ENCODE measurements at places on chromosomes 2 and 18.

DNA sequence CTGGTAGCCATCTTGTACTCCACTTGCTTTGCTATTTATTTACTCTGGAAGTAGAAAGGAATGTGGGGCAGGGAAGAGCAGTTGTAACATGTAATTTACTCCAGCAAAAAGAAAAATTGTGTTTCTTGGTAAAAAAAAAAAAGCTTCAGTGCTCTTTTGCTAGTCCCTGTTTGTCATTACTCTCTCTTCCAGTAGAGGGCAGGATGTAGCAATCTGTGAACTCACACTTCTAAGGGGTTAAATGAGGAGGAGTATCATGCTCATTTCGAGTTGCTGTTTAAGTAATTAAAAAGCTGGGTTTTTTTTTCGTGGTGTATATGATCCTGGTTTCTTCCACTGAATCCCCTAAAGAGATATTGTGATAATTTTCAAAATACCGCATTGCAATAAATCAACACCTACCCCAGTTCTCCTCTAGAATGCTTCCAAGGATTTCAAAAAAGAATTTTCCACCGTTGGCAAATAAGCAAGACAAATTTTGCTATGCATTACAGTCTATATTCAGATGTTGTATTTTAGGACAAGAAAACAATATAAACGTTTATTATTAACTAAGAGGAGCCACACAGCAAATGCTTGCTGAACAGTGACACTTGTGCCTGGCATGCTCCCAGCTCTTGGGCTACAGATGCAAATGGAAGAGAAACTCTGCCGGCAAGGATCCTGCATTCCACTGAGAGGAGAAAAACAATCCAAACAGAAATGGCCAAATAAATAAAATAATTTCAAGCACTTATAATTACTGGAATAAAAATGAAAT lies 261.6 kb downstream of the ASXL3 start:
- peak; percentile 98 for DNase-seq

GRCh38 chr2:7061450-7061789 lies 144.2 kb downstream of the RNF144A start:
- DNase-seq, result no peak

GRCh38 chr2:6065703-6066102 lies 373.5 kb downstream of the SOX11 start:
- no peak for DNase-seq

DNA sequence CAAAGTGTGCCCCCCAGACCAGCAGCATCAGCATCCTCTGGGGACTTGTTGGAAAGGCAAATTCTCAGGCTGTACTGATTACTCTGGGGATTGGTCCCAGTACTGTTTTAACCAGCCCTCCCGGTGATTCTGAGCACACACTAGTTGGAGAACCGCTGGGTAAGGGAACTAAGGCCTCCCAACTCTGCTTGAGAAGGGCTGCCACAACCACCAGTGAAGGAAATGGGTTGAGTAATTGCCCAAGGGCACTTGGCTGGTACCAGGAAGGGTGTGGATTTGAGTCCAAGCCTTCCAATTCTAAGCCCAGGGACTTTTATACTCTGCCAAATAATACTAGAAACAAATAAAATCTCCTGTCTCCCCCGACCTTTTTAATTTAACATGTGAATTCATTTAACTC lies 219.9 kb downstream of the SETBP1 start:
- DNase-seq, result no peak

- no peak for DNase-seq
Observed at GRCh38 chr2:70468878-70469277, 84.7 kb downstream of the TGFA start.

- DNase-seq, result no peak
Observed at GRCh38 chr18:9081940-9082339, 20.6 kb upstream of the NDUFV2 start.

DNA sequence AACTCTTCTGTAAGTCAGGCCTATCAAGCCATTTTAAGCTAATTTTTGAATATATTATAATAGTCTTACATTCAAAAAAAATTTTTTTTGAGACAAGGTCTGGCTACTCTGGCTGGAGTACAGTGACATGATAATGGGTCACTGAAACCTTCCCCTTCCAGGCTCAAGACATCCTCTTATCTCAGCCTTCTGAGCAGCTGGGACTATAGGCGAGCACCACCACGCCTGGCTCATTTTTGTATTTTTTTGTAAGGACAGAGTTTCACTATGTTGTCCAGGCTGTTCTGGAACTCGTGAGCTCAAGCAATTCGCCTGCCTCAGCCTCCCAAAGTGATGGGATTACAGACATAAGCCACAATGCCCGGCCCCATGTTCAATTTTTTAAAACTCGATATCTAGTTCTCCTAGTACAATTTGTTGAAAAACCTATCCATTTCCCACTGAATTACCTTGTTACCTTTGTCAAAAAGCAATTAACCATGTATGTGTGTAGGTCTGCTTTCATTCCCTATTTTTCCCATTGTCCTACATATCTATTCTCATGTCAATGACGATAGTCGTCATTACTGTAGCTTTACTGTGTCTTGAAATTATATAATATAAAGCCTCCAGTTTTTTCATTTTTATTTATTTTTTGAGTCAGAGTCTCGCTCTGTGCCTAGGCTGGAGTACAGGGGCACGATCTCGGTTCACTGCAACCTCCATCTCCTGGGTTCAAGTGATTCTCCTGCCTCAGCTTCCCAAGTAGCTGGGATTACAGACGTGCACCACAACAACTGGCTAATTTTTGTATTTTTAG lies 44.8 kb downstream of the YES1 start:
- no peak for DNase-seq

DNA sequence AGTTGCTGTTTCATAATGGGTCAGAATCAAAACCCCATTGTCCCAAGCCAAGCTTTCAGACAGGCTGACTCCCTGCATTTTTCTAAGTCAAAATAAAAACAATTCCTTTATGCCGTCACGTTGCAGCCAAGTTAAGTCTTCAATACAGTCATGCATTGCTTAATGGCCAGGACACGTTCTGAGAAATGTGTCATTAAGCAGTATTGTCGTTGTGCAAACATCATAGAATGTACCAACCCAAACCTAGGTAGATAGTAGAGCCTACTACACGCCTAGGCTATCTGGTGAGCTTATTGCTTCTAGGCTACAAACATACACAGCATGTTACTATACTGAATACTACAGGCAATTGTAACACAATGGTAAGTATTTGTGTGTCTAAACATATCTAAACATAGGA lies 160.4 kb upstream of the FOSL2 start:
- DNase-seq, result no peak

GRCh38 chr2:128722489-128722888 lies 403.8 kb upstream of the HS6ST1 start:
- DNase-seq, result no peak

GRCh38 chr2:29117636-29118303 lies 2.6 kb downstream of the CLIP4 start:
- peak; percentile 16 for DNase-seq

- DNase-seq, result no peak
Observed at GRCh38 chr2:72995430-72996116, 75.9 kb downstream of the SFXN5 start.

DNA sequence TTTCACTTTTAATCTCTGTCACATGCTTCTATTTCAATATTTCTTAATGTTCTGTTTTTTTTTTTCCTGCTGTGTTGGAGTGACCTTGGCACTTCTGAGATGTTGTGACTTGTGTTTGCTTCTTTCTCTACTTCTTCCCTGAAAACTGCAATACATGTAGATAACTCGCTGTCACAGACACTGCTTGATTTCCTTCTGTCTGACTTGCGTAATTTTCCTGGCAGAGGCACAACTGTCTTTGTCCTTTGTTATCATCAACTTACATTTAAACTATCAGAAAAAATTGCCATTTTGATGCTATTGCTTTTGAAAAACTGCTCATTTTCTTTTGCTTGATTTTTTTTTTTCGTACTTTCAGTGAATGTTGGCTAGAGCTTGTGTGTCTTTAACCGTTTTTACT lies 69.0 kb downstream of the BABAM2 start:
- DNase-seq, result no peak

DNA sequence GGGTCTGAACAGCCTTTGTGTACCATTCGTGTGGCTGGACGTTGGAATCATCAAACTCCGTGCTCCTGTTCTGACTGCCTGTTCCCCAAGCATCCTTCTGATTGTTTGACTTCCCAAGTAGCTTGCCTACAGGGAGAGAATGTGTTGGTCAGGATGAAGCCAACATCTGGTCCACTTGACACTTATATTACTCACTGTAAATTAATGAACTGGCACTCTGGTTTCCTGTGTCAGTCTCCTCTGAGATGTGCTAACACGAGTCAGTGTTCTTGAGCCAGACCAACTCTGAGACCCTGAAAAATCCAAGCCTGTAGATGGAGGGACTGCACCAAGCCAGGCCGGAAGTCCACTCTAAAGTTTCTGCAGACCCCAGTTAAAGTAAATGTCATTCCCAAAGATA lies 440.9 kb downstream of the ZNF516 start:
- peak; percentile 21 for DNase-seq

GRCh38 chr2:187405921-187406320 lies 42.1 kb downstream of the CALCRL start:
- DNase-seq, result no peak

GRCh38 chr18:57475408-57475807 lies 40.2 kb downstream of the ONECUT2 start:
- no peak for DNase-seq

- DNase-seq, result no peak
Observed at GRCh38 chr2:63012541-63012940, 38.1 kb upstream of the OTX1 start.

DNA sequence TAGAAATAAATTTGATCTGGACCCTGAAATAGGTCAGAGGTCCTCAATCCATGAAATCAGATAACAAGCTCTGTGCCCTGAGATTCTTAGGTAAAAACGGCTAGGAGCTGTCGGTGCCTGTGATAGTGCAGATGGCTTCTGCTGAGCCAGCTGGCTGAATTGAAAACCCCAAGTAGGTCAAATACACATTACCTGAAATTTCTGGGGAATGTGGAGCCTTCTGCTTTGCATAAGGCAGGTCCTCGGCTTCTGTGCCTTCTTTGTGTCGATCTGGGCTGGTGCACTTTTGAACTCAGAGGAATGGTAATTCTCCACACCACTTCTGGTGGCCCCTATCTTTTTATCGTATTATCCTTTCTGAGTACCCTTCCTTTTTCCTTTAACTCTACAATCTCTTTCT lies 66.6 kb downstream of the CNTNAP5 start:
- DNase-seq, result no peak

GRCh38 chr18:78647018-78647417 lies 332.6 kb upstream of the SALL3 start:
- no peak for DNase-seq

DNA sequence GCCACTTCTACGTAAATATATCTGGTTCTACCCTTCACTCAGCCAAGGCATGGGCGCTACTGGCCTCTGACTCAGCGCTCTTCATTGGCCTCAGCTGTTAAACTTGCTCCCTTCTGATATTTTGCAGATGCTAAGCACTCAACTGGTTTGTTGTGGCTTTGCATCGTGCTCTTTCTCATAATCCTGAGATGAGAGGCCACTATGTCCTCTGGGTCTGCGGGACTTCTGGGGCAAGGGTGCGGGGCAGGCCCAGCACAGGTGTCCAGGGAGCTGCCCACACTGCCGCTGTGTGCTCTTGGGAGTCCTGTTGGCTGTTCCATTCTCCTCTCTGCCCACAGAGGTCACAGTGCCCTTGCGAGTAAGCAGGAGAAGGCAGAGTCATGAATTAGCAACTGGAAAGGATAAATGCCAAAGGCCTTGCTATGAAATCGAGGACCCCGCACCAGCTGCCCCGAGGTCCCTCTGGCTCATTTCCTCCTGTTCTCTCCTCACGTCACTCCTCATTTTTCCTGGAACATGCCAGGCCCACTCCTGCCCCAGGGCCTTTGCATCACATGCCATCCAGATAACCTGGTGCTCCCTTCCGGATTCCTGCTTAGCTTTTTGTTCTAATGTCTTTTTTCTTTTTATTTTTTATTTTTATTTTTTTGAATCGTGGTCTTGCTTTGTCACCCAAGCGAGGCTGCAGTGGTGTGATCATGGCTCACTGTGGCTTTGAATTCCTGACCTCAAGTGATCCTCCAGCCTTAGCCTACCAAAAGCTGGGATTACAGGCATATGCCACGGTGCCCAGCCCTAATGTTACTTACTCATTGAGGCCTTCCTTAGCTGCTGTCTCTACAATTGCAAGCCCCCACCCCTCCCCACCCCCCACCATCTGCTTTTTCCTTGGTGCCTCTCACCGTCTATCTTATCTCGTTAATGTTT lies 34.9 kb upstream of the MAT2A start:
- DNase-seq, result no peak

DNA sequence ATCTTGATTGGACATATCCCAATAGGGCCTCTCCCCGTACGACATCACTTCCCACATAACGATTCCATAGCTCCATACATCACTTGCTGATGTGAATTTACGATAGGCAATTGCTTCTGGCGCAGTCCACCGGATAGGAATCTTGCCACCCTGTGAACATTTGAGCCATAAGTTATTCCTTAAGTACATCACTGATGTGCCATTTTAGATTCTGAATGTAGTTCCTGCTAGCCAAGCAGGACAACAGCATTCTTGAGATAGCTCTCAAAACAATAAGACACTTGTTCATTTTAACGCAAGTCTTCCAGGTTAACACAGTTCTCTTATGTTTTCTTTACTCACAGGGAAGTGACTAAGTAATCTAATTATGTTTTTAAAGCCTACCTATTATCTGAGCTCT lies 138.0 kb downstream of the EPHA4 start:
- no peak for DNase-seq

DNA sequence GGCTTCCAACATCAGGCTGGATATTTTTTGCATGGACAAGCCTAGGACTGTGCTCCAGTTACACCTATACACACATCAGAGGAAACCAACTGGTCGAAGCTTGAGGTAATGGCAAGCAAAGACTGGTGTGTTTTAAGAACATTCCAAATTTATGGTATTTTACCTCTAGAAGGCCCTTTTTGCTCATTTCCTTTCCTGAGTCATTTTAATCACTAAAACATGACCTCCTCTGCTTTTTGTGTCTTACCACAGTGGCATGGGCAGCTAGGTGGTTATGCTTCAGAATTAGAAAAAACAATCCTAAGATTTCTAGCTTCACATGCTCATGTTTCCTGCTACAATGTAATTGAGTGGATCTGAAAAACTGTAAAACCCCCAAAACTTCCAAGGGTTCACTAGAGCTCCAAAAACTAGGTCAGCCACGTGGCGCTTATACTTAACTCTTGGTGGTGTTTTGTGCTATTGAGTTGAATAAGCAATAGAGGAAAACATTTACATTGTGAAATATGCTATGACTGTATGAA lies 30.6 kb upstream of the CHRNA1 start:
- no peak for DNase-seq
